ENCODE measurements at places on chromosomes 3 and 15.

DNA sequence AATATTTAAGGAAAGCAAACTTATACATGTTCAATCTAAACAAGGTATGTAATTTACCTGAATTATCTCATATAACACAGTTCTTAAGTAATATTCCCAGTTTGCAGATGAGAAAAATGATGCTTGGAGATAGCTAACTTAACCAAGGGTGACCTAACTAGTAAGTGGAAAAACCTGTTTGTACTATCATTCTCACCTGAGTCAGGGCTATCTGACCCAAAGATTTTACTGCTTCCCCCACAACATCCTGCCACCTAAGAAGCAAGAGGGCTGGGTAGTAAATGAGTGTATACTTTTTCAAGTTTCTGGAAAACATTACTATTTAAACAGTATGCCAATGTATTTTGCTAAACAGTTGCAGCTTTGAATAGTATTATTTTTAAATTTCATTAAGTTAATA, 10.6 kb downstream of the TP63 start:
- no peak for DNase-seq

- no peak for DNase-seq
Measured at GRCh38 chr3:155102329-155102728, 22.2 kb downstream of the MME start.

DNA sequence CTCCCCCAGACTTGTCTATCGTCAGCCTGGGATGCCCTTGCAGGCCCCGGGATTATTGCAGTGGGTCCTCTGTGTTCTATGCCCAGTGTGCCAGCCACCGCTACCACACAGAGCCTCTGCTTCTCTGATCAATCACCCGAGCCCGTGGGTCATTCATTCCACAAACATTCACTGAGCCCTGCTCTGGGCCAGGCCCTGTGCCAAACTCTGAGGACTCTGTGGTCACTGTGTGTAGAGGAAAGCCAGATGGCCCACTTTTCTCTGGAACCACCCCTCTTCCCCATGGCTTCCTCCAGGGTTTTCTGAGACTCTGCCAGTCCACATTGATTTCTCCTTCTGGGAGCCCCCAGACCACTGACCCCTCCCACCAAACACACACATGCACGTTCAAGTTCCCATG, 55.5 kb downstream of the BSN start:
- no peak for DNase-seq

DNA sequence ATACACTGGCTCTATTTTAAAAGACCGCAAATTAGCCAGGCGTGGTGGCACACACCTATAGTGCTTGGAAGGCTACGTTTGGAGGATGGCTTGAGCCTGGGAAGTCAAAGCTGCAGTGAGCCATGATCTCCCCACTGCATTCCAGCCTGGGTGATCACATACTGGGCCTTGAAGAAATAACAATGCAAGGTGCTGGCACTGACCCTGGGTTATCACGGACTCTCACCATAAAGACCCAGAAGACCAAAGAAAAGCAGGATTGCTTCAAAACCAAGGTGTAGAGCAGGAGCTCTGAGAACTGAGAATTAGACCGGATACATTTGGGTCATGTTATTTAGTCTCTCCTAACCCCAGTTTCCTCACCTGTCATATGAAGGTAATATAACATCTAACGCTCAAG, 14.8 kb downstream of the PIK3R4 start:
- no peak for DNase-seq

- DNase-seq = no peak
Measured at GRCh38 chr3:132421832-132422231, 4.5 kb downstream of the DNAJC13 start.

- DNase-seq = no peak
Measured at GRCh38 chr3:150259526-150260397, 148.3 kb upstream of the TSC22D2 start.

DNA sequence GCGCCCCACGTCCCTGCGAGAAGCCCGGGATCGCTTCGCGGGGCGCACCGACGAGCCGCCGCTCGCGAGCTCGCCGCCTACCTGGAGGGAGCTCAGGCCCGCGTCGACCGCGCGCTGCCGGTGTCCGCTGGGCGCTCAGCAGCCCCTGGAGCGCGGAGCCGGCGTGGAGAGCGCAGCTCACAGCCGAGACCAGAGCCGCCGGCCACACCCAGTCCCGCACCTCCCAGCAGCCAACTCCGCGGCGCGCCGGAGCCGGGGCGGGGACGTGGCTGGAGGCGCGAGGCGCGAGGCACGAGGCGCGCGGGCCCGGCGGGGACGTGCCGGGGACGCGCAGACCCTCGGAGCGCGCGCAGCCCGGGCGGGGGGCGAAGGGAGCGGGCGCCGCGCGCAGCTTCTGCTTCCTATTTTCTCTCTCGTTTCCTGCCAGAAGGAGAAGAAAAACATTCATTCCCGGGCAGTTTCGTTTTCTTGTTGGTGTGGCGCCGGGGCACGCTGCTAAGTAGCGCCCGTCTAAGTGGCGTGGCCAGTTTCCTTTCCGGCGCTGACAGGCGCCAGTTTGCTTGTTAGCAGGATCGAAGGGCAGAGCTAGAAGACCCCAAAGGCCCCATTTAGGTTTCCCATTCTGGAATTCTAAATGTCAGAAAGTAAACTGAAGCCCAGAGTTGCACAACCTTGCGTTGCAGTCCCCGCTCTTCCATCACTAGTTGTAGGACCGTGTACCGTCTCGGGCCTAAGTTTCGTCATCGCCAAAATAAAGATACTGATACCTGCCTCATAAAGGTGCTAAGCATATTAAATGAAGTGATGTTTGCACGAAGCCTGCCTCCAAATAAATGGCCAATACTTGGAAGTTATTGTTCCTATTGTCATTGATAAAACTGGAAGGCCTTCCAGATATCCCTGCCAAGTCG, at the start of gene GNB4:
Gene GNB4 (minus strand): TSS at position 206 of the 911 bp plus-strand sequence. CDS start 25,270 bp downstream, outside the sequence.
- peak; percentile 72 for DNase-seq

DNA sequence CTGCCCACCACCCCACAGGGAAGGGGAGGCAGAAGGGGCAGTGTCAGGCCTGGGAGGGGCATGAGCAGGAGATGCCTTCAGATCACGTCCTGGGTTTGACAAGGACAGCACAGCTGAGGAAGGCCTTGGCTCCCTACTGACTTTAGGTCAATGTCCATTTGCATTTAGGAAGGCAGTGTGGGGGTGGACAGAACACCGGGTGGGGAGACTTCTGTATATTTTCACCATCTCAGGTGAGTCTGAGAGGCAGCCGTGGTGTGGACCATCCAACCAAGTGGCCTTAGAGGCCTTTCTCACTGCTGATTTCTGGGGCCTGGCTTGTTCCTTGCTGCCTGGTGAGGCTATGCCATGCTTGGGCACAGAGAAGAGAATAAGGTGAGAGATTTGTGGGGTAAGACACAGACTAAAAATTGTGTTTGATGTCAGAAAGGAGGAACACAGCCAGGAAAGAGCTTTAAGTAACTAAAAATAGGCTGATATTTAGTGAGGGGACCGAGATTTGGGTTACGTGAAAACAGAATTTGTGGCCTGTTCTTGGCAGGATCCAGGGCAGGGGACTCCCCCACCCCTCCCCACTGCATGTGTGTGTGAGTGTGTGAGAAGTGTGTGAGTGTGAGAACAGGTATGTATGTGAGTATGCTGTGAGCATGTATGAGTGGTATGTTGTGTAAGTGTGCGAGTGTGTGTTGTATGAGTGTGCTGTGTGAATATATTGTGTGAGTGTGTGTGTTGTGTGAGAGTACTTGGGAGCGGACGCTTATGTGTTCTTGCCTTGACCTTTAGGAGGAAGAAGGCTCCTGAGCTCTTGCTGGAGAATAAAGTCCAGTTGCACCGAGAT, 11.8 kb upstream of the PLA2G4E start:
- DNase-seq = no peak

DNA sequence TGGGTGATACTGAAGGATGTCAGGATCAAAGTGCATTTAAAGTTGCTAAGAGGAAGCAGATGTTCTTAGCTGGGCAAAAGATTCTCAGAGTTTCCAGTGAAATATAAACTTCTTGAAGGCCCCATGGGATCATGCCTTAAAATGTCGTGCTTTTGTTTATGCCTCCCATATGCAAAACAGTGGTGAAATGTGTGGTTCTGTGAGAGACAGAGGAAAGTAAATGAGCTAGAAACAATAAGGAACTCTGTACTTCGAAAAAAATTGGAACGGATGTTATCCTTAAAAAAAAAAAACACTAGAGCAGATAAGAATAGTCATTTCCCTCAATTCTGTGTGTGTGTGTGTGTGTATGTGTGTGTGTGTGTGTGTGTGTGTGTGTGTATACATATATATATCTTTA, 497.0 kb upstream of the TBL1XR1 start:
- no peak for DNase-seq

DNA sequence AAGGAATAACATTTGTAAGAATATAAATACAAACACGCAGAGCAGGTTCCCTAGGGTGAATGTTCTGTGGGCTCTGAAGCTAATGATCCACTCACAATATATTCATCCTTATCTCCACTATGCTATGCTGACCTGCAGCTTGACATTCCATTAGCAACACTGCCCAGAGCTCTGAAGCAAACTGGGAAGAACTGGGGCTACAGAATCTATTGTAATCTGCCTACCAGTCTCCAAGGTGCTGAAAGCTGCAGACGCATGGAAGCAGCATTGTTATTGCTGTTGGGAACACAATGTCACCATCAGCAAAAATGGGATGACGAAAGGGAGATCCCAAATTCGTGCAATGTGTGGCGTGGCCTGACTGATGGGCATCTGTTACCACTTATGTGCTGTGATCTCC, 316.7 kb upstream of the RORA start:
- DNase-seq = no peak

DNA sequence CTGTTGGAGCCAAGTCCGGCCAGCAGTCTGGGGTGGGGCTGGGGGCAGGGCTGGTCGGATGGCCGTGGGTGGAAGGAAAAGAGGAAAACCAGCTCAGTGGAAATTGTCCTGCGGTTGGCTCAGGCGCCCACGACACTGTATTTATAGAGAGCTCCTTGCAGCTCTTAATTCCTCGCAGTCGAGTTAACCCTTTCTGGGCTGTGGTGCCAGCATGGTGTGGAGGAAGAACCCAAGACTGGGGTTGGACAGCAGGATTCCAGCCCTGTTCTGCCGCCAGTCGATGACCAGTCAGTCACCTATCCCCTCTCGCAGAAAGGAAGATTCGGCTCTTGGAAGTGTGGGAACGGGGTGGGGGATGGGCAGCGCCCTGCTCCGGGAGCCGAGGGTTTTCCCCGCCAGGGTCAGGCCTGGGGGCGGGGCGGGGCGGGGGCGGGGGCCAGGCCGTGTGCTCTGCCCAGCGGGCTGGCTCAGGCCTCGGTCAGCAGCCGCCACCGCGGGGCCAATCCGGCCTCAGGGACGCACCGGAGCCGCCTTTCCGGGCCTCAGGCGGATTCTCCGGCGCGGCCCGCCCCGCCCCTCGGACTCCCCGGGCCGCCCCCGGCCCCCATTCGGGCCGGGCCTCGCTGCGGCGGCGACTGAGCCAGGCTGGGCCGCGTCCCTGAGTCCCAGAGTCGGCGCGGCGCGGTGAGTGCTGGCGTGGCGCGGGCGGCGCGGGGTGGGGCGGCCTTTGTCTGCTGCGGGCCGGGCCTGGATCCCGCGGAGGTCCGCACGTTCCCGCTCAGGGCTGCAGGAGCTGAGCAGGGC, at the start of gene CD276:
Gene CD276 (plus strand): TSS at position 607 of the 804 bp plus-strand sequence. CDS start 15,257 bp downstream, outside the sequence.
- peak; percentile 58 for DNase-seq

DNA sequence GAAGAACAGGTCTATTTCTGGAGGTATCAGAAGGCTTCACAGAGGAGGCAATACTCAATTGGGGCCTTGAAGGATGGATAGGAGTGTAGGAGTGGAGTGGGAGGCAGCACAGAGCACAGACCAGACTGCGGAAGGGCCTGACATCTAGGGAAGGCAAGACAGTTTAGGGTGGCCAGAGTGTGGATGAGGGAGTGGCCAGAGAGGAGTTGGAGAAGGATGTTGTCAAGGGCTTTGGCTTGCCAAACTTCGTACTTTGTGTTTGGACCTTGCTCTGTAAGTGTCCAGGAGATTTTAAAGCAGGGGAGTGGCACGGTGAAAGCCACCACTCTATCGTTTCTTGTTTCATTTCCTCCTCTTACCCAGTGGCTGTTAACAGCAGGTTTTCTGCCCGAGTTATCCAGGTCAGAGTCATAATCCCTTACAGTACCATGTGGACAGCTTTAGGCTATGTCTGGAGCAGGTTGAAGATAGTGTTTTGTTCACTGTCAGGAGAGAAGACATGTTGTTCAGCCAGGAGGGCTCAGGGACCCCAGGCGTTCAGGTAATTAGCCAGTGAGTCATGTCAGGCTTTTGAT, 12.3 kb downstream of the SMAD3 start:
- no peak for DNase-seq

DNA sequence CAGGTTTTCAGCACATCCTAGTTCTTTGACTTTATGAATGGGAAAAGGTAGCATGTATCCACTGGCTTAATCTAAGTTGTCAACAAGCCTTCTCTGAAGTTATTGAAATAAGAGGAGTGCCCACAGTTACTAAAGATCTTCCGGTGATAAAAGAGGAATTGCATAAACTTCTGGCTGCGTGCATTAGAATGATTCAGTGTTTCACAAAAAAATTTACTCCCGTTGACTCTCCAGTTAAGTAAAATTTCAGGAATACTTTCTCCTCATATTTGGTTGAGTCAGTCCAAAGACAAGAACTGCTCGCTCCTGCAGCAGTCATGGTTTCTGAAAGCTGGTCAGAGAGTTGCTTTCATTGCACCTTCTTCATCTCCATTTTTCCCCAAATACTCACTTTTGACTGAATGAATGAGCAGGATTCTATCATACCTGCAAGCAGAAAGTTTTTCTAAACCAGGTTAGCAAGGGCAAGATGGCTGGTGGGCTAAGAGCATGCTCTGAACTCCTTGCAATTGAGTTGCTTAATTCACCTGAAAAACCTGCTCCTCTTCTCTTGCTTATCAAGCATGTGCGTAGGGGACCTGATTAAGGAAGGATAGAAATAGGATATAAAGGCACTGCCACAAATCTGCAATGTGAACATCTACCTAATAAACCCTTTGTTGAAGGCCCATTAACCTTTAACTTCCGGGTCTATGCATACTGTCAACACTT, 64.2 kb upstream of the TIMP4 start:
- no peak for DNase-seq

DNA sequence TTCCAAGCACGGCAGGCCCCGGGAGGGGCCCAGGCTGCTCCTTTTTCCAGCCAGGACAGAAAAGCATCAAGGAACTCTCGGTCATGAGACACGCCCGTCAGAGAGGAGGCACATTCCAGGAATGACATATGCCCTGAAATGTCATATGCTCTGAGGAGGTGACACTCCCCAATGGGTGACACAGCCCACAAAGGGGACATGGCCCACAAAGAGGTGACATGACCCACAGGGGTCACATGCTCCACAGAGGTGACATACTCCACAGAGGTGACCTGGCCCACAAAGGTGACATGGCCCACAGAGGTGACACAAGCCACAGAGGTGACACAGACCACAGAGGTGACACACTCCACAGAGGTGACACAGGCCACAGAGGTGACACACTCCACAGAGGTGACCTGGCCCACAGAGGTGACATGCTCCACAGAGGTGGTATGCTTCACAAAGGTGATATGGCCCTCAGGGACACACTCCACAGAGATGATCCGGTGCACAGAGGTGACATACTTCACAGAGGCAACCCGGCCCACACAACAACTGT, 79.2 kb downstream of the ABHD5 start:
- DNase-seq = peak; percentile 64

Data from activated CD8-positive, alpha-beta memory T cell treated with anti-CD3 and anti-CD28 coated beads for 24 hours (primary cell).